Pancreas (tissue), 10 donors: ENCODE measurements at places on chromosomes 4 and X.

DNA sequence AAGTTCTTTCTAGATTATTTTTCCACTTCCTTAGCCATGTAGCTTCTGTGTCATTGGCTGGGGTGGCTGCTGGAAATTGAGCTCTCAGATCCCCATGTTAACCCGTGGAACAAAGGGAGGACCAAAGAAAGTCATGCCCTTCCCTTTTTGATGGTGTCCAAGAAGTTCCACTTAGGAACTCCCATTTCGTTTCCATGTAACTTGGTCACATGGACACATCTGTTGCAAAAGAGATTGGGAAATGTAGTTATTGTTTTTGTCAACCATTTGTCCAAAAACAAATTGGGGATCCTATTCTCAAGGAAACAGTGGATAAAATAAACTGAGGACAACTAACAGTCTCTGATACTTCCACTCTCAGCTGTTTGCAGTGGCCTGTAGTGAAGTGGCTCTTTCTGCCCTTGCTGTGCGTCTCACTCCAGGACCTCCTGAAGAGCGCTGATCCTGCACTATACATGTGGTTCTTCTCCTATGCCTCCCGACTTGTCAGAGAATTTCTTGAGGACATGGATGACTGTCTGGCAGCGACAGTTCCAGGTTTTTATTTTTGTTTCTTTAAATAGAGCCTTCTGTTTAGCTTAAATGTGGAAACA, 125.3 kb upstream of the LNX1 start:
- H3K4me3 ChIP-seq: no peak overlapping the region
- H3K27me3 ChIP-seq: no peaks in the 10 kb centered on the region
- H3K27ac ChIP-seq: no peak overlapping the region
- no peaks in the 10 kb centered on the region for H3K4me1 ChIP-seq

- peaks cover under 1% of the 10 kb centered on the region for H3K4me1 ChIP-seq
- H3K27me3 ChIP-seq: no peaks in the 10 kb centered on the region
- no peak for DNase-seq
- no peak overlapping the region for H3K4me3 ChIP-seq
These were observed 1.5 kb downstream of the AFP start for GRCh38 chr4:73437558-73437956.

GRCh38 chrX:1281521-1281920, 12.9 kb downstream of the CSF2RA start:
- H3K27ac ChIP-seq: no peak overlapping the region
- no peaks in the 10 kb centered on the region for H3K4me1 ChIP-seq
- no peak for DNase-seq

GRCh38 chrX:15751155-15751819, 13.2 kb downstream of the CA5B start:
- no peaks in the 10 kb centered on the region for H3K27me3 ChIP-seq
- no peak for DNase-seq
- H3K4me1 ChIP-seq: no peaks in the 10 kb centered on the region
- H3K27ac ChIP-seq: no peak overlapping the region
- H3K4me3 ChIP-seq: no peak overlapping the region

GRCh38 chrX:21056622-21057021, 317.6 kb upstream of the CNKSR2 start:
- no peaks in the 10 kb centered on the region for H3K36me3 ChIP-seq
- no peak for DNase-seq
- H3K4me1 ChIP-seq: no peaks in the 10 kb centered on the region
- H3K4me3 ChIP-seq: no peak overlapping the region
- no peaks in the 10 kb centered on the region for H3K27me3 ChIP-seq

DNA sequence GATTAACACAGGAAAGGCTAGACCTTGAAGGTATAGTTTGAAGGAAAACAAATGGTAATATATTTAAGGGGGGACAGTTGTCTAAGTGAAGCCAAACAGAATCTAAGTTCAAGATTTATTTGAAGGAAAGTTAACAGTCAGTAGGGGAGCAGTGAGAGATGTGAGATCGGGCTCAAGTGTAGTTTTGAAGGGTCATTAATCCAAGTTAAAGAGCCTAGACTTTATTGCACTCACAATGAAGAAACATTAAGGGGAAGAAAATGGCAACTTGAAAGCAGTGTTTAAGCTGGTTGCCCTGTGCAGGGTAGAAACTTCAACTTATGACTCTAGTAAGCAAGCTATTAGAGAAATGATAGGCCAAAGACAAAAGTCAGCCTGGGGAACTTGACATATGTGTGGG, 1952.2 kb downstream of the PCDH7 start:
- H3K36me3 ChIP-seq: no peaks in the 10 kb centered on the region
- H3K27ac ChIP-seq: no peak overlapping the region
- H3K4me1 ChIP-seq: no peaks in the 10 kb centered on the region

GRCh38 chrX:31499109-31499508, 427.3 kb upstream of the FTHL17 start:
- no peaks in the 10 kb centered on the region for H3K27me3 ChIP-seq
- no peak overlapping the region for H3K4me3 ChIP-seq
- no peak overlapping the region for H3K27ac ChIP-seq

DNA sequence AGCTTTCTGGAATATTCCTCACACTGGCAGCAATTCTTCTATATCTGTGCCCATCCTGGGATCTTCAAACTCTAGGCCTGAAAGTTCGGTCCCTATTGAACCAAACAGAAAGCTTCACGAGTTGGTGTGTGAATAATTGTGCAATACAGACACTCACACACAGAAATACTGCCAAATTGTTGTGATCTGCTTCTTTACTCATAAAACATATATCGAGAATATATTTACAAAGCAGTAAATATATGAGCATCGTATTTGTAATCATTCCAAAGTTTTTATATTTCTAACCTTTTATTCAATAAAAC, 56.6 kb upstream of the BEX4 start:
- H3K4me3 ChIP-seq: no peak overlapping the region
- no peaks in the 10 kb centered on the region for H3K27me3 ChIP-seq
- peaks cover 8% of the 10 kb centered on the region for H3K4me1 ChIP-seq
- no peaks in the 10 kb centered on the region for H3K36me3 ChIP-seq
- H3K27ac ChIP-seq: no peak overlapping the region

- H3K27me3 ChIP-seq: peaks cover 6% of the 10 kb centered on the region
- no peaks in the 10 kb centered on the region for H3K4me1 ChIP-seq
- no peak overlapping the region for H3K4me3 ChIP-seq
- no peak for DNase-seq
These were observed 18.8 kb downstream of the RGN start for GRCh38 chrX:47097018-47097417.
